NCI-H1105 treated with DMSO at 0.1 percent for 48 hours (cell line): ENCODE measurements at places on chromosomes 7 and 10.

DNA sequence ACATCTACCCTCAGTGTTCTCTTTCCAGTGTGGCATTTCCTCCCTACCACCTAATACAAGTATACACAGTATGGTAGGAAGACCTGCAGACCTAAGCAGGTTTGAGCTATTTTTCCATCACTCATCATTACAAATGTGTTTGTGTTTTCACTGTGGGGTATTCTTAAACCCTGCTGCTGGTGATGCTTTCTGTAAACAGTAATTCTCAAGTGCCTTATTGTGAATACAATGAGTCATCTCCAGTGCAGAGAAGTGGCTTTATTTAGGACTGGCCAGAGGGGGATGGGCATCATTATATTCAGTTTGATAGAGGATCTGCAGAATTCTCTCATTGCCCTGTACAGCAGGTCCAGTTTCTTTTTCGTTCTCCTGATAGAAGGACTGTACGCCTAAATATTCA, 63.7 kb downstream of the GRM8 start:
- DNase-seq, result peak; percentile 85

GRCh38 chr7:132613737-132614136, 37.5 kb upstream of the PLXNA4 start:
- DNase-seq, result no peak

- no peak for DNase-seq
Observed at GRCh38 chr10:129335942-129336341, 131.1 kb upstream of the MGMT start.

- DNase-seq, result no peak
Observed at GRCh38 chr7:90178679-90179278, 24.5 kb downstream of the STEAP1 start.

DNA sequence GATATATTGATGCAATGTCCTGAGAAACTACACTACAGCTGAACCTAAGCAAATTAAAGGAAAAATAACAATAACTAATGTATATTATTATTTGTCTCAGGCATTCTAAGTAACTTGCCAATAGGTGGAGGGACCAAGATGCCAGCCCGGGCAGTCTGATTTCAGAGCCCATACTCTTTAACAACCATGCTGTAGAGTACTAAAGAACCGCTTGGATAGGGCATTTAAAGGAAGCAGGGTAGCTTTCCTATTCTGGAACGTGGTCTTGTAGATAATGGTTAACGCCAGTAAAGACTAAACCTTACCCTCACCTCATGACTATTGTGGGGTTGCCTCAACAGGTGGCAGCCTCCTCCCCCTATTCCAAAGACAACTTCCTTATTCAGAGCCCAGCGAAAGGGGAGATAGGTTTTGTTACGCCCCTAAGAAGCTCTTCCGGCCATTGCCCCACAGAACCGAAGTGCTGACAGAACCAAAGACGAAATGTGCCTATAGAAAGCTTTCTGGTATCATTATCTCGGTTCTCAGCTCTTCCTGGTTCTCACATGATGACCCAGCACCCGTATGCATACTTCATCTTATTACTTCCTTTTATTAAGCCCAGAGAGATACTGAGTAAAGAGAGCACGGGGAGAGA, 707 bp upstream of the C1GALT1 start:
- DNase-seq, result peak; percentile 68

DNA sequence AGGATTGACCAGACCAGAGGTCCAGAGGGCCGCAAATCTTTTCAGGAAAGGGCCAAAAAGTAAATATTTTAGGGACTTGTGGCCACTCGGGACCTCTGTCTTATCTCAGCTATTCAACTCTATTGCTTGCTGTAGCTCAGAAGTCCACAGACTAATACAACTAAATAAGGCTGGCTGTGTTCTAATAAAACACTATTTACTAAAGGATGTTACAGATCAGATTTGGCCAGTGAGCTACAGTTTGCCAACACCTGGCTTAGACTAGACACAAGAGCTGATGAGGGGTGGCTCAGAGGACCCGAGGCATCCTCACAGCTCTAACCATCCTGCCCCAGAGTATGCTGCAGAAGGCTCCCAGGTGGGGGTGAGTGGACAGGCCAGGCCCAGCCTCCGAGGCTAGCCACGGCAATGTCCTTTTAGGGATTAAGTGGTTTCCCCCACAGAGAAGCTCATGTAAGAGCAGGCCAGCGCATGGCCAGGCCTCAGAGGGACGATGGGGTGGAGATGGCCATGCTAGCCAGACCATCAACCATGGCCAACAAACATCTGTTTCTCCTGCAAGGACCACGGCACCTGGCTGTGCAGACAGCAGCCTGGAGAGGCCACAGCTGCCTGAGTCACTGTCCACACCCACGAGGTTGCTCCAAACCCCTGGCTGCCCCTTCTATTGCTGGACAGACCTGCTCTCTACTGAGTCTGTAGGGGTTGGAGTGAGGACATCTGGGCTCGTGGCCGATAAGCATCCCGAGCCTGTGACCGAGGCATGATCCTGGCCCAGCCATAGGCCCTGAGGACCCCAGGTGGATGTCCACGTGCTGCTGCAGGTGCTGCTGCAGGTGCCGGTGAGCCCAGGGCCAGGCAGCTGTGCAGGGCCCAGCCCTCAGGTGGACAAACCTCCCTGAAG, 76.5 kb downstream of the AFAP1L2 start:
- no peak for DNase-seq

GRCh38 chr10:4034907-4035598, 250.0 kb upstream of the KLF6 start:
- DNase-seq, result no peak

DNA sequence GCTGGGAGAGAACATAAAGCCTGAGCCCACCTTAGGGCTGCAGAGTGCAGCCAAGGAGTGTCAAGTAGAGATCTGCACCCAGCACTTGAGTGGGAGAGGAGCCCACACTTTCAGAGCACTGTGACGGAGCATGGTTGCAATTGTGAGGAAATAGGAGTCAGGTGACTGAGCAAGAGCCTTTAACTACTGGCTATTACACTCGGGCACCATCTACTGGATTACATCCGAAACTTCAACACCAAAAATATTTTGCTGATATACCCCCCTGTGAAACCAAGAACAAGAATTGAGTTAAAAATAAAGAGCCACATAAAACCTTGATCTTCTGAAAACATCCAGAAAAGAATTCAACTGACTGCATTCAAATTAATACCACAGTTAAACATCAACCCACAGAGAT, 657.9 kb downstream of the NXPH1 start:
- DNase-seq, result no peak

DNA sequence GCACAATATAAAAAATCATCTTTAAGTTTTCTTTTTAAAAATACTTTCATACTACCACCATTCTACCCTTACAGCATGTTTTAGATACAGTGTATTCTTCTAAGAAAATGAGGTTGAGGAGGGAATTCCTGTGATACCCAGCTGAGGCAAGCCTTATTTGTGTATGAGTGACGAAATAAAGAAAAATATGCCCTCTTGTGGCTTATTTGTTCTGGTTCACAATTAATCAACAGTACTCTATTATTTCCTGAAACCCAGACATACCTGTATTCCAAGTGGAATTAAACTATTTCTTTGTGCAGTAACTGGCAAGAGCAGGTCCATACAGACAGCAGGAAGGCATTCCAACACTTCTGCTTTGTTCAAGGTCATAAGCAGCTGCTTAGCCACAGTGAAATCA, 4.5 kb upstream of the SEMA3D start:
- peak; percentile 22 for DNase-seq

DNA sequence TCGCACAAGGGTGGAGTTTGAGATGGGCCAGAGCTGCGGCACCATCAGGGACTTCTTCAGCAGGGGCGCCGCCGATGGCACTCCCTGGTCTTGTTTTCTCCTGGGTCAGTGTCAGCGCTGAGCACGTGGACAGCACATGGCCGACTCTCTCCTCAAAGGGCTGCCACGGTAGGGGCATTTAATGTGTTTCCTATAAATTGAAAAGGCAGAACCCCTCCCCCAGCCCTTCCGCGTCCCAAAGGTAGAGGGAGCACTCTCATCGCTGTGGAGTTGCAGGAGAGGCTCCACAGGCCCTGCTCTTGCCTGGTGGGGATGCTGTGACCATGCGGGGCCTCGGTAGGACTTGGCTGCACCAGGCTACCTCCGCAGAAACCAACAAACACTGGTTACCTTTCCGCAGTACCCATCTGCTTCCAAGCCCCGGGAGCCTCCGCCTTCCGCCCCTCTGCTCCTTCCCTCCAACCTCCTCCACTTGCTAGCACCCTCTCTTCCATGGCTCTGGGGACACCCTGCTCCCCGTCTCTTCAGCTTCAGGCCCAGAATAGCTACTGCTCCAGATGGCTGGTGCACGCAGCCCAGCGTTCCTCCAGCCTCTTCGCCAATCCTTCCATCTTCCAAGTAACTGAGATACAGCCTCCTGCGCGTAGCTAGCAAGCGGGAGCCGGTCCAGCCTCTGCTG, 166.3 kb upstream of the ADCY1 start:
- no peak for DNase-seq
